Neural crest cell (in vitro differentiated cells): ENCODE measurements at places on chromosomes 2 and 18. TPM values are rescaled to one million over a fixed set of nuclear protein-coding genes. Genes with fewer than 3 reads are reported as not detected.

DNA sequence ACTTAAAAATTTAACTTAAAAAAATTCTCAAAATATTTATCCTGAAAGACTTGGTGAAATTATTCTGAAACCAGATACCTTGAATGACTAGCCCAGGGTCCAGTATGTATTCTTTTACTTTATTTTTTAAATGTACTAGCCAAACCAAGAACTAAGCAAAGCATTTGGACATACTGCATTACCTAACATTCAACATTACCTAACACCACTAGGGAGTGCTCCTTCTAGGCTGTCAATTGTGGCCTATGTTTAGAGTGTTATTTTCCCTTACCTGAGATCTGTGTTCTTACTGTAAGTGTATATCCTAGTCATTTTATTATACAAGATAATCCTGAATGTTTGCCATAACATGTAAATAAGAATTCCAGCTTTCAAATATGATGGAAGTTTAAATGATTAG, 496.6 kb downstream of the PTPRM start:
- DNase-seq: no peak

GRCh38 chr2:106080959-106081358, 113.1 kb downstream of the UXS1 start:
- DNase-seq: no peak

- no peak for DNase-seq
These were observed 93.8 kb downstream of the MBD2 start for GRCh38 chr18:54130631-54131030.

The POTEJ gene
- not detected in 2 replicates for total RNA-seq

- no peak for DNase-seq
These were observed 13.1 kb downstream of the PPP3R1 start for GRCh38 chr2:68238955-68239822.

DNA sequence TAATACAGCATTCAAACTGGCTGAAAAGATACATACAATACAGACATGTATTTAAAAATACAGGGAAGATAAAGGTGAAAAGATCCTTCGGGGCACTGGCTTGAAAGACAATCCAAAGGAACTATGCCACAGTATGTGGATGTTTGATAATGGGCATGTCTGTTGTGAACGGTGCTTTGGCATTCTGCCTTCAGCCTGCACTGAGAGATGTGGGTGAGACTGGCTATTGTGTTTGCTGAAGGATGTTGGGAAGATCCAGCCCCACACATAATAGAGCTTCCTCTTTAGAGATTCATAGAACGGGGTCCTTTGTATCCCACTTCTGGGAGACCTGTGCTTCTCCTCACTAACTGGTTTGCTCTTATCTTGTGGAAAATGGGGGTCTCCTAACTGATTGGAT, 65.1 kb upstream of the CXCR4 start:
- no peak for DNase-seq

The WDR12 gene
- total RNA-seq: 69.8 and 71.1 TPM in 2 replicates

The FKBP1B gene
- 22.0 and 22.1 TPM in 2 replicates for total RNA-seq

The ITGB6 gene
- total RNA-seq: not detected in 2 replicates

- DNase-seq: no peak
These were observed 34.4 kb downstream of the VRK2 start for GRCh38 chr2:58081000-58081399.

DNA sequence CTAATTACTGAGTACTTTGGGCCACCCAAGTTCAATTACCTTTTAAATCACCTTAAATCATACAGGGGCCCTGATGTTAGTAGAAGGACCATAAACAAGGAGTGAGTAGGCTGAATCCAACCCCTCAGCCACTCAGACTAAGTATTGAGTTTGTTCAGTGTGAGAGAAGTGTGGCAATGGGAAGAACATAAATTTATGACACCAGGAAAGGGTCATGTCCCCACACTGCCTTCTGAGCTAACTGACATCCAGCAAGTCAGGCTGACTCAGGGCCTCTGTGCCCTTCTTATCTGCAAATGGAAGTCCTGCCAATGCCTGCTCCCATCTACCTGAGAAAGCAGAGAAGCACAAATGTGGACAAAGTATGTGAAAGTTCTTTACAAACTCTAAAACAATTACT, 12.9 kb downstream of the PLEKHM3 start:
- no peak for DNase-seq

The GPR45 gene
- total RNA-seq: 0.30 TPM in 1 of 2 replicates, not detected in the other

DNA sequence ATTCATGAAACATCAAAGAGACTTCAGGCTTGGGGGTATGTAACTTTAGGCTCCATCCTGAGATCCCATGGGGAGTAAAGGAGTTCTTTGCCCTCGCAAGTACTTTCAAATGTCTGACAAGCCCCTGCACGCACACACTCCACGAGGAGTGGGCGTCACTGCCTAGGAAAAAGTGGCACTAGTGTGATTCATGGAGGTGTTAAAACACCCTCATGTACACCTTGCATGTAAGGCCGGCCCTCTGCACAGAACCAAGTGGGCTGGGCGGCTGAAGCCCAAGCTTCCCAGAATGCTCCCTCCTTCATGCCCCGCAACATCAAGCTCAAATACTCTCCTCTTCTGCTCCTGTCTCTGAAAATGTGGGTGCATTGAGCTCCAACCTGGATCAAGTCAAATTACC, 7.8 kb downstream of the HS1BP3 start:
- DNase-seq: no peak

DNA sequence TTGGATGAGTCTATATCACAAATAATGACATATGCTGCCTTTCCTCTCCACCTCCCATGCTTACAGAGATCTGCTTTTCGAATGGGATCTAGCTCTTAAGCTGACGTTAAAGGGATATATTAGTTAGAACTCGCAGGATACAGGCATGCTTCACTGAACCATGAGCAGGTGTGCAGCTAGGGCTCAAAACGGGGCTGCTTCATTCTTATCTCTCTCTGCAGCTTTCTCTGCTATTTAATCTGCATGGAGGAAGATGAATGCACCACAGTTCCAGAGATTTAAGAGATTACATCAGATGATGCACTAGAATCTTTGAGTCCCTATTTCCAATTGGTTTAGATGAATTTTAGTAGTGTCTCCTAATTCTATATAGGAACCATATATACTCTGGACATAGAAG, 327.0 kb downstream of the RAD51AP2 start:
- DNase-seq: no peak

The DES gene
- 0.28 TPM in 1 of 2 replicates, not detected in the other for total RNA-seq

The UNC50 gene
- total RNA-seq: 44.0 and 48.3 TPM in 2 replicates

DNA sequence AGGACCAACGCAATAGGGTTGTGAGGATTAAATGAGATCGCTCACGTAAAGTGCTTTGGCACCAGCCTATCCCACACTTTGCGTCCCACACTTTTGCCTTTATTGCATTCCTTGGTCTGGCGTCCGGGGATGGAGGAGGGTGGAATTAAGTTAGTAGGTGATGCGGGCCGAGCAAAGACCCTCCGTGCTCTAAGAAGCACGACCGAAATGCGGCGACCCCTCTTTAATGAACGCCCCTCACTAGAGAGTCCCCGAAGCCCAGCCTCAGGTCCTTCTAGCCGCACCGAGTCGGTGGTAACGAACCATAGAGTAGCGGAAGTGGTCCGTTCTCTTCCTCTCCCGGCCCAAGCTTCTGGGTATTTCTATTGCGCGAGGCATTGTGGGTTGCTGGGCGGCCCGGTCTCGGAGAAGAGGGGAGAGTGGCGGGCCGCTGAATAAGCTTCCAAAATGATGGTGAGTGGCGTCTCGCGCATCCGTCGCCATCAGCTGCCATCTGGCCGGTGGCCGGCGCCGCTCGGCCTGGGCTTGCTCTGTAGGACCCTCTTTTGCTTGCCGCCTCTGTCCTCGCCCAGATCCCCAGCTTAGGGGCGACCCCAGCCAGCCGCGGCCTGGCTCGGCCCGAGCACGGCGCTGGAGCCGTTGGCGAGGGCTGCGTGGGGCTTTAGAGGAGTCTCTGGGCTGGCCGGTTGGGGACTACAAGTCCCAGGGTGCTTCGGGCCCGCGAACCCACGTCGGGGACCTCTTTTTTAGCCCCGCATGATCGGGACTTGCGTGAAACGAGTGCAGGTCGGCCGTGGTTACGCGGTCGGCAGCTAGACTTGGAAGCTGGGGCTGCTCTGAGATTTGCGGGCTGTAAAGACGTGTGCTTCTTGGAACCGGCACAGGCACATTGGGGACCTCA, at the start of gene CCT7:
Gene CCT7, plus strand, starts transcription at position 377 of the 901 bp plus-strand sequence. Its CDS starts 71 bp downstream, at position 448.
- DNase-seq: peak; percentile 75

DNA sequence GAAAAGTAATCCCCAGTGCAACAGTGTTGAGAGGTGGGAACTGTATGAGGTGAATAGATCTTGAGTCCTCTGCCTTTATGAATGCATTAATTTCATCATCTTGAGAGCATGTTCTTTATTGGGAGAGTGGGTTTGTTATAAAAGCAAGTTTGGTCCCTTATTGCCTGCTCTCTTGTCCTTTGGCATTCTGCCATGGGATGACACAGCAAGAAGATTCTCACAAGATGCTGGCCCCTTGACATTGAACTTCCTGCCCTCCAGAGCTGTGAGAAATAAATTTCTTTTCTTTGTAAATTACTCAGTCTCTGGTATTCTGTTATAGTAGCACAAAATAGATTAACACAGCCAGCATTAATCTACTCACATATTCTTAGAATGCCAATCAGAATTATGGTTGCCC, 108.6 kb downstream of the EHBP1 start:
- no peak for DNase-seq

The DNAJC5G gene
- total RNA-seq: not detected in 2 replicates

GRCh38 chr18:47582093-47582492, 330.6 kb upstream of the SKOR2 start:
- peak; percentile 3 for DNase-seq

The TWIST2 gene
- 0.96 and 1.1 TPM in 2 replicates for total RNA-seq

DNA sequence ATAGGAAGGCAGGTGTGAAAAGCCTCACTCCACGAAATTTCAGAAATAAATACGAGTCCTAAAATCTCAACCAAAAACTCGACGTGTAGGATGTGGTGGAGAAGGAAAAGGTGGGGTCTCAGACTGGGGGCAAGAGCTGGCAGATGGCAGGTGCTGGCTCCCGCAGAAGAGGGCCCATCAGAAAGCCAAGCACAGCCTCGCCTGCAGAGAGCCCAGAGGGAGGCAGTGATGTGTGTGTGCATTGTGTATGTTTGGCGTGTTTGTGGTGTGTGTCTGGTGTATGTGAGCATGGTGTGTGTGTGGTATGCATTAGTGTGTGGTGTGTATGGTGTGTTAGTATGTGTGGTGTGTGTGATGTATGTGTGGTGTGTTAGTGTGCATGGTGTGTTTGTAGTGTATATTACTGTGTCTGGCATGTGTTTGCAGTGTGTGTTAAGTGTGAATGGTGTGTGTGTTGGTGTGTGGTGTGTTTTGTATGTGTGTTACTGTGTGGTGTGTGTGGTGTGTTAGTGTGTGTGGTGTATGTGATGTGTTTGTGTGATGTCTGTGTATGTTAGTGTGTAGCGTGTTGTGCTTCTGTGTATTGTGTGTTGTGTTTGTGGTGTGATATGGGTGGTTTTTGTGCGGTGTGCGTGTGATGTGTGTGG, 116.5 kb downstream of the FAM168B start:
- no peak for DNase-seq

GRCh38 chr2:171995586-171995985, 4.2 kb upstream of the METAP1D start:
- no peak for DNase-seq

- DNase-seq: no peak
These were observed 7.7 kb upstream of the ALPI start for GRCh38 chr2:232448304-232448690.

GRCh38 chr18:10319026-10319425, 135.4 kb upstream of the APCDD1 start:
- no peak for DNase-seq

GRCh38 chr2:234910186-234910679, 41.6 kb upstream of the SH3BP4 start:
- DNase-seq: no peak

The PTH2R gene
- not detected in 2 replicates for total RNA-seq

The SP140L gene
- 1.8 and 2.2 TPM in 2 replicates for total RNA-seq

The ABCB11 gene
- total RNA-seq: 0.07 and 0.11 TPM in 2 replicates
